ENCODE measurements at places on chromosomes 3 and 15.

- DNase-seq = no peak
Measured at GRCh38 chr3:42493126-42493797, 9.2 kb upstream of the VIPR1 start.

DNA sequence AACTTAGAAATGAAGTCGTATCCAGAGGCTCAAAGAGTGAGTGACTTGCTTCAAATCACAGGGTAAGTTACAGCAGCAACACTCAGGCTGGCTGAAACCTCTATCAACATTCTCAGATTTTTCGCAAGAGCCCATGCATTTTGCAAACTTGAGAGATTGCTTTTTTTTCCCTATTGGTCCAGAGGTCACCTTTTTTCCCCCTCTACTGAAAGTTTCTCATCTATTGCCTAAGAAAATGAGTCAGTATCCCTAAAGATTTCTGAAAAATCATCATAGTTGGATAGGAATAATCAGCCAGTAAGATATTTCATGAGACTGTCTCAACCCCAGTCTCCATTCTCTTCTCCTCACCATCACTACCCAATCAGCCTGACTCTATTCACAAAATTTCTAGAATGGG is 410.6 kb downstream of the FOXP1 start:
- no peak for DNase-seq

DNA sequence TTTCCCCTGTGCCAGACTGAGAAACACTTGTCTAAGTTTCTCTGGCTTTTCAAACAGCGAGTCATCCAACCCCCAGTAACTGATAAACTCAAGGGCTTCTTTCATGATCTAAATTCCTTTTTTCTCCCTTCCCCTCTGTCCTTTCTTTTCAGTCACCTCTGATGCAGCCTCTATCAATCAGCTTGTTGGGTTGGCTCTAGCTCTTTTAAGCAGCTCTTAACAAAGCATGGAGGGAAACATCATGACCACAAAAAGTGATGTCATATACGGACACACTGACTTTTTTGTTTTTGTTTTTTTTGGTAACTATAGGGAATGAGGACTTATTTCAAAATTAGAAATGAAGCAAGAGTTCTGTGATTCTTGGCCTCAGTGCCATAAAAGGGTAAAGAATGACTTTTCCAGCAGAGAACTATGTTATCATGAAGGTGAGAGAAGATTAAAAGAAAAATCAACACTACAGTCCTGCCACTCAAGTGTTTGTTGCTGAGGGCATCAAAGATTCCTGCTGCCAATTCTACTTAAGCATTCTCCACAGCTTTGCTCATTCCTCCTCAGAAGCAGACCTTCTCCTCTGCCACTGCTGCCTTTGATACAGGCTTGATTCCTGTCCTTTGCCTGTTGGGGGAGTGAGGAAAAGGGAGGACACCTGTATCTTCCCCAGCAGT is 457.0 kb upstream of the ONECUT1 start:
- DNase-seq = no peak

DNA sequence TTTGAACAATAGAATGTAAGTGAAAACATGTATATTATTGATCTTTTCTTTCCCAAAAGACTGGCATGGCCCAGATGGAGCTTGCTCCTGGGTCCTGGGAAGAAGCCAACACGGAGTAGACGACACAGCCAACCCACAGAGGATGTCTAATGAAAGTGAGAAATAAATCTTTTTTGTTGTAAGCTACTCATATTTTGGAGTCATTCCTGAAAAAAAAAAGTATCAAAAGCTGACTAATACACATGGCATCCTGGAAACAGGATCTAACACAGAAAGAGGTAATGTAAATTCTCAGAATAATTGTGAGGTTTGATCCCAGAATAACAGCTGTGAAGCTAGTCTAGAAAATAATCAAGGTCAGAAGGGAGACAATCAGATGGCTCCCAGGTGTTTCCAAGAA is 12.6 kb upstream of the FRMD5 start:
- DNase-seq = no peak

DNA sequence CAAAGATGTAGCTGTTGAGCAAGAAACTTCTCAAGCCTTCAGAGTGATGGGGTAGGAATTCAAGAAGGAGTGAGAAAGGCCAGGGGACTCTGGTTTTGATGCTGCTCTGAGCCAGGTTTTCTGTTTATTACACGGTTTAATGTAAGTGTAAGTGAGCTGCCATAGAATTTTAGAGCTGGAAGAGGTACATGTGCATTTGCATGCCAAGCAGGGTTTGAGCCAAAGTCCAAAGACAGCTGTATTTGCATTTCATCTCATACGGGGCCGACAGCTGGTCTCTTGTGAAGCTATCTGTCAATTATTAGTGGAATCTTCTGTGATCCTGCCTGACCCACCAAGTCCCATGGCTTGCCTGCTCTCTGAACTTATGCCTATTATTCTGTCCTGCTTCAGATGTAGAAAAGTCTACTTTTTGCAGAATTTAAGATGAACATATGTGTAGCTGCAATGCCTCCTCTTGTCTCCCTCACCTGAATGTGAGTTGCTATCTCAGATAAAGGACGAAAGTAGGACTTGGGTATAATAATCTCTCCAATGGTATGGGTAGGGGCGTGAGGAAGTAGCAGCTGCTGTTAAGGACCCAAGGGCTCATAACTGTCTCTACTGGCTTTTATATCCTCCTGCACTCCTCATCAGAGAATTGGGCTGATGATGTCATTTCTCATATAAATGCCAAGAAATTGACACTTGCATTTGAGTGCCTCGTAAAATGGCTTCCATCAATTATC is 160.0 kb downstream of the SQOR start:
- DNase-seq = no peak

DNA sequence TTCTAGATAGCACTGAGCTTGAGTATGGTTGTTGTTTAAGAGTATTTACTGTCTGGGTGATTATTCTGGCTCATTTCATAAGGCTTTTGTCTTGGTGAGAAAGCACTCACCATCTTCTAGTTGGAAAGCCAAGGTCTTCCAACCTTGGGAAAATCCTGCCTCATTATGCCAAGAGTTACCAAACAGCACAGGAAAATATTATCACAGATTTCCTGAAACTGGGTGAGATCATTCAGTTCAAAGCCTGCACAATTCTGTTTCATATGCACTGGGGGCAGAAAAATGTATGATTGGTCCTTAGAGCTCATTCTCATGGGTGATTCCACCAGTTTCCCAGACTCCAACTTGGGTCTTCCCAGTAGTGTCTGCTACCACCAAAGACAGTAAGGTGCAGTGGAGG is 291.8 kb downstream of the RORA start:
- DNase-seq = no peak

- no peak for DNase-seq
Measured at GRCh38 chr3:14204515-14205284, 26.1 kb downstream of the LSM3 start.

DNA sequence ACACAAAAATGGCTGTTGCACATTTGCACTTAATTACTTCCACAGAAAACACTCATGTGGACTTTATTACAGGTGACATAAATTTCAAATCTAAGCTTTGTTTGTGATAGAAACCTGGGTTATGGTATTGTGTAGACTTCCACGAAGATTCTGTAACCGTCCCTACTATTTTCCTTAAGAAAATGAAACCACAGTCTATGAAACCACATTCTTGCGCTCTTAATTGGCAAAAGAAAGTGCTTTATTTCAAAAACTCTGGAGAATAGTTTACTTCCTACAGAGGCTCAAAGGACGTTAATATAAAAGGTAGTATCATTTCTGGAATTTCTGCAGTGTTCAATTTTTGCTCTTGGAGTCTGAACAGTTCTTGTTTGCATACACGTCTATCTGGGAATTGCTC is 123.4 kb downstream of the TIGIT start:
- no peak for DNase-seq

DNA sequence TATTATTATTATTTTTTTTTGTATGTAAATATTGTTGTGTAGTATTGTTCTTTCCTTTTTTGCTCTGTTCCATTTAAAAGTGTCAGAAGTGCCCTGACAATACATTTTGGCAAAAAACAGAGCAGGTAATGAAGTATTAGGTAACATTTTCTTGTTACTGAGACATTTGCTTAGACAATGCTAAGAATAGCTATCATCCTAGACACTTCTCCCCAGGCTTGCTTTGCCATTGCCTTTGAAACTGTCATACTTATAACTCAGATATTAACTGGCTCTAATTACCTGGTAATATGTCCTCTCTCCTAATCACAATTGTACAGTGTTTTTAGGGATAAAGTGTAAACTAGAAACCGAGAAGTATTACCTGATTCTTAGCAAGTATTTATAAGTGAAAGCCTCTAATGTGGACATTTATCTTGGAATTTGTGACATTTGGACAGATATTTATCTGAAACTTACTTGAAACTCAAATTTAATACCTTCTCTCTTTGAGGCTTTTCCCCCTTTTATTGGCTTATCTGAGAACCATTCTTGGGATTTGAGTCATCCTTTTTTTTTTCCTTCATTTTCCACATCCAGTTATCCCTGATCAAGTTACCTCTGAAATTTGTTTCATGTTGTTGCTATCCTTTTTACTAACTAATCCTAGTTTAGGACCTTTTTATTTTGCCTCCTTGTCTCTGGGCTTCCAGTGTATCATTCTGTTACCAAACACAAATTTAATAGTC is 13.1 kb downstream of the ARIH1 start:
- DNase-seq = no peak

- no peak for DNase-seq
Measured at GRCh38 chr3:149042789-149043386, 43.4 kb downstream of the HLTF start.

GRCh38 chr3:144053121-144053520 is 81.5 kb downstream of the DIPK2A start:
- DNase-seq = no peak

- DNase-seq = no peak
Measured at GRCh38 chr15:74443100-74443909, 9.5 kb upstream of the SEMA7A start.

- DNase-seq = no peak
Measured at GRCh38 chr3:168024537-168024941, 71.2 kb downstream of the GOLIM4 start.

DNA sequence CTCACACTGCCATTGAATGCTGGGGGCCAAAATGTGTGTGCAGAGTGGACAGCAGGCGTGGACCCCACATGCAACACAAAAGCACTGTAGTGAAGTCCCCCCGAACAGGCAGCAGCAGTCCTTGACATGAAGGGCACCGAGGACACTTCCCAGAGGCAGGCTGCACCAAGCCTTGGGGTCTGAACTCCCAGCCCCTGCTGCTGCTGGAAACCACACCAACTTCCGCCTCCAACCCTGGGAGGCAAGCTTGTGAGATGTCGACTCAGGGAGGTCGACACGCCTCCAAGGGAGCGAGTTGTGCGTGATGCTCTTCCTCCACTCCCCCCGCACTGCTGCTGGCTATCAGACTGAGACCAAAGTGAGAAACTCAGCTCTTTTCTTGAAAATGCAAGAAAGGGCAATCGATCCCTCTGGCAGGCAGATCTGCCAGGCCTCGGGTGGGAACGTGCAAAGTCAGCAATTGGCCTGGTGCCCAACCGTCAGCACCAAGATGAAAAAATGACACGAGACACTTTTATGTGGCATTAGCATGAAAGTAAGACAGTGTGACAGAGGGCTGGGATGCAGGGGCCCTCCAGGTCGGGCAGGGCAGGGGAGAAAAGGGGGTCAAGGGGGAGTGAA is 43.6 kb downstream of the WHAMM start:
- DNase-seq = no peak

- no peak for DNase-seq
Measured at GRCh38 chr3:190077395-190078045, 43.2 kb downstream of the P3H2 start.

GRCh38 chr3:183563536-183563874 is 8.0 kb upstream of the KLHL6 start:
- DNase-seq = no peak

GRCh38 chr15:34943711-34944110 is 25.8 kb downstream of the AQR start:
- DNase-seq = no peak

- DNase-seq = no peak
Measured at GRCh38 chr3:193897731-193898180, 238.2 kb upstream of the HES1 start.

- DNase-seq = no peak
Measured at GRCh38 chr15:94970096-94970495, 738.7 kb downstream of the MCTP2 start.

DNA sequence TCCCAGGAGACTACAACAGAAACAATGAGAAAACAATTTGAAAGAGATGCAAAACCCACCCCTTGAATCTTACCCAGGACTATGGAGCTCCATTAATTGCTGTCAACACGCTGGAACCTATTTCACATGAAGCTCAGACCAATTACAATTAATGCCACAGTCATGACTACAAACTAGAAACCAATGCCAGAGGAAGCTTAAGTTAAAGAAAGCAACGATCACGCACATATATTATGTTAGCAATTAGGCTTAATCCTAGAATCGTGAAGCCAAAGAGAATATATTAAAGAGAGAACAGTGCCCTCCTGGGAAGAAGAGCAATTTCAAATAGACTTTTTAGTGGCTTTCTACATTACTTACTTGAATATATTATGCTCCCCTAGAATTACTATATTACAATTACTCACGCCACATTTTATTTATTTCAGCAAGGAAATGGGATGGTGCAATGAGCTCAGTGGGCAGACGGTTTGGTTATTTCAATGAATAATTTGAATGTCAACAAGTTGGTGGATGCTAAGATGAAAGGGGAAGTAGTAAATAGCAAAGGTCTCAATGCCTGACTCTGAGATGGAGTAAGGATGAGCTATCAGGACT is 125.5 kb downstream of the GREM1 start:
- no peak for DNase-seq

DNA sequence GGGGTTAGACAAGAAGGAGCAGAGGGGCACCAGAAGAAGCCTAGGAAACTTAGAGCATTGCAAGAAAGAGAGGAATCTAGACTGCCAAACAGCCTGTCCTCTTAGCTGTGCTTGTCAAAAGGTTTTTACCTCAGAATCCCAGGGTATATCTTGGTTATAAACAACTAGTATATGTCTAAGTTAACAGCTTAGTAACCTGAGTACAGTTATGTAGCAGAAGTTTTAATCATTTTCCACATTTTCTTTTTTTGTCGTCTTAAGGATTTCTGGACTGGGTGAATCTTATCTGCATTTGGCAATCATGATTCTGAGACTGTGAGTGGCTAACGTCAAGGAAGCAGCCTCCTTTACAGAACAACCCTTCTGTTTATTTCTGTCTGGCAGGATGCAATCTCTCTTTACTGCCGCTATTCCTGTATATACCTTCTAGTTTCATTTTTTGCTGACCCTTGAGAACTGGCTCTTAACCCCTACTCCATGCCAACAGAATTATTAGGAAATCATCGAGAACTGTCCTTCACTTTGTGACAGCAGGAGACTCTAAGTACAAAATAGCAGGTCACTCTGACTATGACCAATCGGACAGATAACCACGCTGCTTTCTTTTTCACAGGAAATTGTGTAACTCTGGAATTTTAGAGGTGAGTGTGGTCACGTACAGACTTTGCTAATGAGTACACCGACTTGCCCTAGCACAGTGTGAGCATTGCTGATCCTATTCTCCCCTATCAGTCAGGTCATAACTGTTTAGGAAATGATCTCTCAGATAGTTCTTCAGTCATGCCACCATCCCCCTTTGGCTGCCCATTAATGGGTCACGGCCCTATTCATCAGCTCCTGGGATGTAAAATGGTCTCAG is 3.3 kb upstream of the CP start:
- no peak for DNase-seq

DNA sequence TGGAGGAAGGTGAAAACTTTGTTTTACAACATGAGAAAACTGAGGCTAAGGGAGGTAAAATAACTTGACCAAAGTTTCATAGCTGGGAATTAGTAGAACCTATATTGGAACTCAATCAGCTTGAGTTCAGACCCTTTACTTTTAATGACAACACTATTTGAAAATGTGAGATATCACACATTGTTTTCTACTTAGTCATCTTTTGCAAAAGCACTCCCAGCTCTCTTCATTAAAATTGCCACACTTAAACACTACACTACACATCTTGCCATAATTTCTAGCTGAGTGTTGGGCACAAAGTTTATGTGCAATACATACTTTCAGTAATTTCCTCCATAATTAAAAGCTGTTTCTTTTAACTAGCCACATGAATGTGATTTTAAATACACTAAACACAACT is 230.4 kb upstream of the DCBLD2 start:
- no peak for DNase-seq

Data from cortex of kidney (tissue), 1 donor.